ENCODE measurements at places on chromosomes 12 and 14. TPM values are rescaled to one million over a fixed set of nuclear protein-coding genes. Genes with fewer than 3 reads are reported as not detected.

GRCh38 chr12:15651371-15651770 lies 137.8 kb downstream of the EPS8 start:
- H3K27me3 ChIP-seq, result peaks cover 3% of the 10 kb centered on the region
- H3K27ac ChIP-seq, result no peak overlapping the region
- no peaks in the 10 kb centered on the region for H3K4me1 ChIP-seq

DNA sequence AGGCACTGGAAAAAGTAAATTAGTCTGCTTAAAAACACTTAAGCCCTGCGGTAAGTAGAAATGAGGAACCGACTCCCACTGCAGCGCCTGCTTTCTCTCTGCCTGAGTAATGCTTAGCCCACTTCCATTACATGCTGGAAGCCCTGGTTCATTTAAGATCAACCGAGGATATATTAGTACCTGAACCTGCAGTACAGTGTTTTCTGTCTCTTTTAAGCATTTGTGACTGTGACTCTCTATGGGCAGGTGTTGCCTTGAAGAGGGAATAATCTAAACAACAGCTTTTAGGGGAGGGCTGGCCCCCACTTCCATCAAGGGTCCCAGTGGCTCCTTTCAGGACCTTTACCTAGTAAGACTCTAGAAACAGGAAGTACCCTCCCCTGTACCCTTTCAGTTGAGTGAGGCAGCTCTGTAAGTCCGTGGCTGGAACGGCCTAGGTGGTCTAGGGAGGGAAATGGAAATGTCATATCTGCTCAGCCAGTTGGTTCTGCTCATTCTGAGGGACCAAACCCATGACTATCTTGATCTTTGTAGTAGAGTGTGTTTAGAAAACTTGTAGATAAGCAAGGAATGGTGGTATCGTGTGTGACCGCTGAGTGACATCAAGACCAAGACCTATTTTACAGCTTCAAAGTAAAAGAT lies 56.2 kb downstream of the FNTB start:
- peaks cover 22% of the 10 kb centered on the region for H3K4me1 ChIP-seq
- no peak for DNase-seq
- no peaks in the 10 kb centered on the region for H3K27me3 ChIP-seq
- H3K4me3 ChIP-seq, result no peak overlapping the region

DNA sequence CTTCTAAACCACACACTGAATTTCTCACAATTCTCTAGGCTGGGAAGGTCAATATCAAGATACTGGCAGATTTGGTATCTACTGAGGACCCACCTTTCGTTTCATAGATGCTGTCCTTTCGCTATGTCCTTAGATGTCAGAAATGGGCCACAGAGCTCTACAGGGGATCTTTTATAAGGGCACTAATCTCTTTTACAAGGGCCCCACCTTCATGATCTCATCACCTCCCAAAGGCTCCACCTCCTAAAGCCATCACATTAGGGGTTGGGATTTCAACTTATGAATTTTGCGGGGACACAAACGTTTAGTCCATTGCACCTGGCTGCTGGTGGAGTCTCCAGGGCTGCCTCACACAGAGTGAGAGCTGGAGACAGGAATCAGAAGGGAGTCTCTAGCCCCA lies 79.9 kb downstream of the ACACB start:
- DNase-seq, result no peak
- H3K36me3 ChIP-seq, result peaks cover 12% of the 10 kb centered on the region
- no peaks in the 10 kb centered on the region for H3K27me3 ChIP-seq
- H3K4me1 ChIP-seq, result no peaks in the 10 kb centered on the region
- H3K27ac ChIP-seq, result no peak overlapping the region

DNA sequence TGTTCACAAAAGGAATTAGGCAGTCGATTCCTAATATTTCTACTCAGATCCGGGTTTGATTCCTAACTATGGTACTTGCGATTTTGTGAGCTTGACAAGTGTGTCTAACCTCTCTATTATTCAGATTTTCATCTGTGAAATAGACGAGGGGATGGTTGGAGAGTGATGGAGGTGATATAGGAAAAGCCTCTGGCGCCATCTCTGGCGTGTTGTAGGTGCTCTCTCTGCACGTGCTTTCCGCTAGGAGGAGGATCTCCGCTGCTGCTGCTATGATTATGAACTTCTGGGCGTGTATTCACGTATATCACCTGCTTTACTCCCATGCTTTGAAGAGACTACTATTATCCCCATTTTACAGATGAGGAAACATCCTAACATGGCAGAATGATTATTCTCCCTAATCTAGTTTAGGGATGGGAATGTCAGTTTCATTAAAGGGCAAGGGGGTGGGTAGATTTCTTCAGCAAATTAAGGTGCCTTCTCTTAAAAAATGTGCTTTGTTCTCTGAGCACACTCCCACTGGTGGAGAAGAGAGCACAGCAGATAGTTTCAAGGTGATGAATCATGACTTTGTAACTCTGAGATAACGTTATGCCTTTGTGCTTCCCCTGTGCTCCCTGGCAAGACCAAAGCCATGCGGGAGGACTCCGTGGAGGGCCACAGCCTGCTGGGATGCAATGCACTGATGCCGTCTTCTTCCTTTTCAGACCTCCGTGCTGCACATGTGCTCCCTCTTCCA lies 97.1 kb downstream of the PRIMA1 start:
- no peaks in the 10 kb centered on the region for H3K36me3 ChIP-seq
- H3K4me3 ChIP-seq, result no peak overlapping the region
- H3K27ac ChIP-seq, result no peak overlapping the region
- H3K4me1 ChIP-seq, result no peaks in the 10 kb centered on the region

DNA sequence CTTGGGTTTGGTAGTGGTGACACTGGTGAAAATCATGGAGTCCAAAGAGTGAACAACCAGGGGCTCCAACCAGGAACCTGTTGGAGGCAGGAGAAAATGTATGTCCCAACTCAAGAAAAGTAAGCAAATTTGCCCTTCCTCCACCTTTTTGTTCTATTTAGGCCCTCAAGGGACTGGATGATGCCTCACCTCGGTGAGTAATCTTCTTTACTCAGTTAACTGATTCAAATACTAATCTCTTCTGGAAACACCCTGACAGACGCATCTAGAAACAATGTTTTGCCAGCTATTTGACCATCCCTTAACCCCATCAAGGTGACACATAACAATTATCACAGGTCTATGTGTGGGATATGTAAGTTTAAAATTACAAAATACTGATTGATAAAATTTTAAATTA lies 272.4 kb upstream of the FOXG1 start:
- no peak overlapping the region for H3K27ac ChIP-seq
- no peak overlapping the region for H3K4me3 ChIP-seq
- no peaks in the 10 kb centered on the region for H3K36me3 ChIP-seq
- no peaks in the 10 kb centered on the region for H3K27me3 ChIP-seq
- DNase-seq, result no peak

GRCh38 chr14:76497550-76498462 lies 121.9 kb downstream of the ESRRB start:
- no peak overlapping the region for H3K27ac ChIP-seq
- no peaks in the 10 kb centered on the region for H3K36me3 ChIP-seq
- H3K4me3 ChIP-seq, result no peak overlapping the region
- no peaks in the 10 kb centered on the region for H3K27me3 ChIP-seq

DNA sequence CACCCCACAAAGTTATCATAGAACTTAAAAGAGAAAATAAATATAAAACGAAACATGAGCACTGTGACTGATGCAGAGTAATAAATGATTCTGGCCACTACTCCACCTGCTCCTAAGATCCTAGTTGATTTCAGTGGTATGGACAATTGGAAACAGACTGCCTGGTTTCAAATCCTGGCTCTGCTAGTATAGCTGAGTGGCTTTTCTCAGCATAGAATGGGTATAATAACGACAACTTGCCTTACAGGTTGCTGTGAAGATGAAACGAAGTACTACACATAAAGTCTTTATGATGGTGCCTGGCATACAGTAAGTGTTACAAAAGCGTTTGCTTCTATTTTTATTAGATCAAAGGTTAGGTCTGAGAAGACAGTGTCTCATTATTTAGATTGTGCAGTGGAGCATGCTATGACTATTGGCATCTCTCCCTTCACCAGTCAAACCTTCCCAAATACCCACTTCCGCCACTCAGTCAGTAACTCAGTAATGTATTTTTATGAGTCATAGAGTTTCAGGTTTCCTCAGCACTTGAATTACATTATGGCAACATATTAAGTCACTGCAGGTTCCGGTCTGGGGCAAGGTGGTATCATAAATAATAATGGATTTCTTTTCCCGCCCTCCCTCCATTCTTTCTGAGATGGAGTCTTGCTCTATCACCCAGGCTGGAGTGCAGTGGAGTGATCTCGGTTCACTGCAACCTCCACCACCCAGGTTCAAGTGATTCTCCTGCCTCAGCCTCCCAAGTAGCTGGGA lies 29.7 kb upstream of the NR2C1 start:
- H3K36me3 ChIP-seq, result no peaks in the 10 kb centered on the region
- peaks cover 1% of the 10 kb centered on the region for H3K27me3 ChIP-seq
- H3K4me1 ChIP-seq, result peaks cover 6% of the 10 kb centered on the region
- no peak overlapping the region for H3K4me3 ChIP-seq

- H3K27me3 ChIP-seq, result peaks cover 7% of the 10 kb centered on the region
- no peaks in the 10 kb centered on the region for H3K36me3 ChIP-seq
- H3K4me1 ChIP-seq, result peaks cover 31% of the 10 kb centered on the region
- no peak for DNase-seq
- H3K27ac ChIP-seq, result no peak overlapping the region
These were observed 197.6 kb downstream of the PHETA1 start for GRCh38 chr12:111171345-111171744.

DNA sequence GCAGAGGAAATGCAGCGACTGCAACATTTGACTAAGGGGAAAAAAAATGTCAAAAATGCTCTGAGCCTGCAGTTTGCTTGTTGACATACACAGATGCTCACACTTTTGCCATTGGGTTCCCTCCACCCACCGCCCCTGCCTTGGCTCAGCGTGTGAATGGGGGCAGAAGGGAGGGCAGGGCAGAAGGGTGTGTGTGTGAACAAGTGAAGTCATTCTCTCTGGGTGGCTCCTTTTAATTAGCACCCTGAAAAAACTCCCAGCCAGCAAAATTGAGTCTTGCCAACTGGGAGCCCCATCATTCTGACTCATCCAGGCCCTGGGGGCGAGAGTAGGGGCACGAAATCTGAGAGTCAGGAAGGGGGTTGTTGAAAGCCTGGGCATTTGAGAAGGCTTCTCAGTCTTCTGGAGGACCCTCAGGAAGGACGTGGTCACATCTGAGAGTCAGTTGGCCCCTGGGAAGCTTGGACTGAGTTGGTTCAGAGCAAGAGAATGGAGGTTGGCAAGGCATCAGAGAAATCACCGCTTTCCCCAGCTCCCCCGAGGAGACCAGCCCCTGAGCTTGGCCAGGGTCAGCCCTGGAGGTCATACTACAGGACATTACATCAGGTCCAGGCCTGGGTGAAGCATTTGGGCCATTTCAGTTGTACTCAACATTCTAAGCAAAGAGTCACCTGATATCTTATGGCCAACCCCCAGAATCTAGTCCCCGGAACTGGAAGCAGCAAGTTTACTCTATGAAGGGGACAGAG lies 22.7 kb upstream of the KRT78 start:
- H3K36me3 ChIP-seq, result no peaks in the 10 kb centered on the region
- peaks cover 9% of the 10 kb centered on the region for H3K27me3 ChIP-seq
- DNase-seq, result no peak
- H3K4me1 ChIP-seq, result peaks cover 36% of the 10 kb centered on the region
- no peak overlapping the region for H3K4me3 ChIP-seq

GRCh38 chr12:107352347-107353081 lies 259.2 kb upstream of the CRY1 start:
- peaks cover 16% of the 10 kb centered on the region for H3K36me3 ChIP-seq
- H3K4me3 ChIP-seq, result peak overlapping the region; percentile 16
- no peaks in the 10 kb centered on the region for H3K27me3 ChIP-seq
- peak; percentile 36 for DNase-seq
- peaks cover 73% of the 10 kb centered on the region for H3K4me1 ChIP-seq
- peak overlapping the region; percentile 78 for H3K27ac ChIP-seq

DNA sequence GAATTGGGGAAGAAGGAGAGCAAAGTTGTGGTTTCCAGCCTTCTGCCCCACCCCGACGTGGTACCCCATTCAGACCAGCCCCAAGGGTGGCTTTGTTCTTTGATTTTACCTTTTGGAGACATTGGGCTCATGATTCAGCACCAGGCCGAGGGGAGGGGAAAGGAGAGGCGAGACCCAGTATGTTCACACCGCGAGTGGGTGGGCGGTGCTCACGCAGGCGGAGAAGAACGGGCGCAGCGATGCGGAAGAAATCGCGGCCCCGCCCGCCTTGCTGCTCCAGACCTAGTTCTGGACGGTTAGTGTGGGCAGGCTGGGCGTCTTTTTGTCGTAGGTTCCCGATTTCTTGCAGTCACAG lies 963 bp downstream of the ATL1 start:
- no peak overlapping the region for H3K27ac ChIP-seq
- no peaks in the 10 kb centered on the region for H3K36me3 ChIP-seq
- peak; percentile 47 for DNase-seq
- peaks cover 12% of the 10 kb centered on the region for H3K4me1 ChIP-seq

DNA sequence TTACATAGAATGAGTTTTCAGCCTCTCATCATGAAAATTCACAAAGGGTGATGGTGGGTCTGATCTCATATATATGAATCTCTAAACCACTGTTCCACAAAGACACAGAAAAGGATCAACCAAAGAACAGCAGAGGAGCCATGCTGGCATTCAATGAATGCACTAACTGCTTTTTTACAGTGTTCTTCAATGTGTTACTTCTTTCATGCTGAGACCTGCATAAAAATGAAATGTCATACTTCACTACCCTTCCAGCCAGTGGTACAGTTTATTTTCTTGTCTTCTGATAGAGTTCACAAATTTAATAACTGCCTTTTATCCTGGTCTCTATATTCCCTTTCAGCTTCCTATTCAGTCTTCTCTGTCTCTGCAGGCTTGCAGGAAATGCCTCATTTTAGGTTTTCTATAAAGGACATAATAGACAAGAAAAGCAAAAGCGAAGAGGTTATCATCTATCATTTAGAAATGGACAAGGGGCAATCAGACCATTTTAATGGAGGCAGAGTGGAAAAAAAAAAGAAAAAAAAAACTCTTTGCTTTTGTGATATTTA lies 836.7 kb upstream of the FOXG1 start:
- H3K27me3 ChIP-seq, result no peaks in the 10 kb centered on the region
- H3K36me3 ChIP-seq, result no peaks in the 10 kb centered on the region
- no peak overlapping the region for H3K4me3 ChIP-seq
- H3K4me1 ChIP-seq, result no peaks in the 10 kb centered on the region

GRCh38 chr12:25558586-25558985 lies 5.5 kb upstream of the LMNTD1 start:
- DNase-seq, result no peak
- no peak overlapping the region for H3K27ac ChIP-seq
- H3K4me3 ChIP-seq, result no peak overlapping the region
- H3K36me3 ChIP-seq, result no peaks in the 10 kb centered on the region
- no peaks in the 10 kb centered on the region for H3K4me1 ChIP-seq

- peaks cover 50% of the 10 kb centered on the region for H3K27me3 ChIP-seq
- H3K4me3 ChIP-seq, result no peak overlapping the region
- no peaks in the 10 kb centered on the region for H3K36me3 ChIP-seq
- peak; percentile 34 for DNase-seq
- H3K4me1 ChIP-seq, result peaks cover 44% of the 10 kb centered on the region
- H3K27ac ChIP-seq, result peak overlapping the region; percentile 20
These were observed 3.5 kb upstream of the NFE2 start for GRCh38 chr12:54304187-54304810.

GRCh38 chr12:111068290-111068689 lies 147.9 kb upstream of the MYL2 start:
- H3K27me3 ChIP-seq, result peaks cover 14% of the 10 kb centered on the region
- H3K4me1 ChIP-seq, result peaks cover 12% of the 10 kb centered on the region
- H3K4me3 ChIP-seq, result no peak overlapping the region
- H3K36me3 ChIP-seq, result no peaks in the 10 kb centered on the region
- peak; percentile 49 for DNase-seq

Gene CLEC4D
- total RNA-seq, result not detected

Gene FICD
- total RNA-seq, result 4.6 TPM

Gene SPIC
- not detected for total RNA-seq

Gene FERMT2
- total RNA-seq, result not detected

Gene ACTR10
- 53.4 TPM for total RNA-seq

Gene NXPH4
- total RNA-seq, result 0.39 TPM

Gene SIVA1
- total RNA-seq, result 186 TPM

Data from activated CD8-positive, alpha-beta T cell treated with anti-CD3 and anti-CD28 coated beads, Interleukin-2, amount 10 ng/mL, durations not matched to agents 7 days and 5 days (primary cell).